ENCODE measurements at places on chromosomes 3 and 15.

- no peak for DNase-seq
These were observed 43.7 kb downstream of the SLC12A8 start for GRCh38 chr3:125168711-125169393.

DNA sequence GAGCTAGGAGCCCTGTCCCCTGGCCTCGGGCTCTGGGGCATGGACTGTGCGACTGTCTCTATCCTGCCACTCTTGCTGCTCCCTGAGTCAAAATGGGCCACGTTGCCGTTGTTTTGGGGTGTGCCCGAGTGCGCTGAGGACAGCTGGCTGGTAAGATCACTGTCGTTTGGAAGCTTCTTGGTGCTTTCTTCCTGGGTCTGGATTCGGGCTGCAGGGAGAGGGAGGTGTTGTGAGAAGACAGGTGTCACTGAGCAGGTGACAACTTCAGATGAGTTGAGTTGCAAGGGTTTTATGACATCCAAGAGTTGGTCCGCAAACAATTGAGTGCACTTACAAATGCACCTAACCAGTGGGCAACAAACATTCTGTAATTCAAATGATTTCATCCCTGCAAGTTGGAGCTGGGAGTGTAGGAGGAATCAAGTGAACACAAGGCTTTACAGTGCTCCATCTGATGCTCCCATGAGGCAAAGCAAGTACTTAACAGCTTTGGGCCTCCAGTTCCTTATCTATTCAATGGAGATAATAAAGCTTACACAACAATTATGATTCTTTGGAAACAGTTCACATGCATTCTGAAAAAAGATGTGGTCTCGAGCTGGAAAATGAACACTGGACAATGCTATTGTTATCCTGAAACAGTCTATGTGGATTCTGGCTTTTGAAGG is 11.0 kb upstream of the STARD5 start:
- no peak for DNase-seq

GRCh38 chr3:150885535-150885934 is 19.7 kb downstream of the MINDY4B start:
- DNase-seq = no peak

- no peak for DNase-seq
These were observed 23.2 kb downstream of the CRABP1 start for GRCh38 chr15:78363381-78363734.

- no peak for DNase-seq
These were observed 22.1 kb upstream of the PRR23E start for GRCh38 chr3:127170814-127171213.

- DNase-seq = no peak
These were observed 96.0 kb downstream of the C3orf70 start for GRCh38 chr3:185056908-185057307.

DNA sequence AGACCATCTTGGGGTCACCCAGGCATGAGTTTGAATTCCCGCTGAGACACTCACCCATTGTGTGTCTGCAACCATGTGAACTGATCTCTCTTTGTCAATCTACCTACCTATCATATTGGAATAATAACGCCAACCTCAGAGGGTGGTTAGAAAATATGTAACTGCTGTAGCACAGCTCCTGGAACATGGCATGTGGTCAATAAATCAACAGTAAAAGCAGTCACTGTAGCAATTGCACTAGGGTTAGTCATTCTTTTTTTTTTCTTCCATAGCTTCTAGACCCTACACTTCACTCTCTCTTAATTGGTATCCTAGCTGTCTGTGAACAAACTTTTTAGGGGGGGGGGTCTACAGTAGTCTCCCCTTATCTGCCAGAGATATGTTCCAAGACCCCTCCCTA is 64.2 kb upstream of the SLCO2A1 start:
- no peak for DNase-seq

GRCh38 chr15:81254277-81254915 is 57.7 kb downstream of the IL16 start:
- no peak for DNase-seq

DNA sequence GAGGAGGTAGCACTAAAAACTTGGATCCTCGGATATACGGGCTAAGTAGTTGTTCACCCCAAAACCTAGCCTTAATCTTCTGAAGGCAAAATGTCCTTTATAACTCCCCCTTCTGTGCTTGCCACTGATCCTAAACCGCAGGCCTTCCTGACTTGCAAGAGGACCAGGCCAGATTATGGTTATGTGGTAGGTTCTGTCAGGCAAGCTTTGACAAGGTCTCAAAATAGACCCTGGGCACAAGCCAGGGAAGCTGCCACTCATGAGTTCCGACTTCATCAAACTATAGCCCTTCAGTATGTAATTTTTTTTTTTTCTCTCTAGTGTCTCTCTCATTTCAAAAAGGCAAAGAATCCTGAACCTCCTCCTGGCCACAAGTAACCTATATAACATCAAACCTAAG is 3.2 kb downstream of the LRRFIP2 start:
- DNase-seq = no peak

GRCh38 chr3:78871048-78871447 is 896.8 kb downstream of the ROBO1 start:
- no peak for DNase-seq

DNA sequence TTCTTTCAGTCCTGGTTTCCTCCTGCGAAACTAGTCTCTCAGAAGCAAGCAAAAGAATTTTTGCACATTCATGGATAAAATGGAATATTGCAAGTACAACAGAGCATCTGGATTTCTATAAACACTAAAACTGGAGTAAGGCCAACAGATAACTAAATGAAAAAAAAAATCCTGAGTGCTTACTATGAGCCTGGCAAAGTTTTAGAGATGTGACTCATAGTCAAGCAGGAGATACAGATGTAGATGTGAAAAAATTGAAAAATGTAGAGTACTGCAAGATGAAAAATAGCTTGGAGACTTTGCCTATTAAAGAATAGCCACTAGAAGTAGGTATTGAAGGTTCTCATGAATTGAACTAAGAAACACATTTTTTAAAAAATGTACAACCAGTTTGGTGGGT is 397.4 kb downstream of the OTOL1 start:
- no peak for DNase-seq

DNA sequence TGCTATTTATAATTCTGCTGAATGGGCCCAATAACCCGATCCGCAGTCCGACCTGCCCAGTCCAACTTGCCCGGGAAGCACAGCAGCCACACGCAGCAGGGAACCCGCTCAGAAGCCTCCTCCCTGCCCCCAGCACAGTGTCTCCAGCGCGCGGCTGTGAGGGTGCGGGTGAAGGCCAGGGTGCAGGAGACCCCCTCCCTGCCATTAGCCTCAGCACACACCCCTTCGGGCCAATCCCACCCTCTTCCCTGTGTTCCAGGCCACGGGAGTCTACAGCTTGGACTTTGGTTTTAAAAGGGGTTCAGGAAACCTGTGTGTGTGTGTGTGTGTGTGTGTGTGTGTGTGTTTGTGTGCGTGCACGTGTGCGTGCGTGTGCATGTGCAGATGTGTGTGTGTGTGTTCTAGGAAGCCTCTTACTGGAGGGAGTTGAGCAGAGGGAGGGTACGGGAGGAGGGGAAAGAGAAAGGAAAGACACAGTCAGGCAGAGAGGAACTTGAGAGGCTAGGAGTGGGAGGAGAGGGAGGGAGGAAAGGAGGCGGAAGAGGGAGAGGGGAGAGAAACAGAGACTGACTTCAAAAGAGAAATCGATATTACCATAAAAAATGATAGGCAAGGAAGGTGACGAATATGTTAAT is 34.2 kb downstream of the ATP2B2 start:
- no peak for DNase-seq

GRCh38 chr3:171954690-171955383 is 84.5 kb upstream of the FNDC3B start:
- no peak for DNase-seq

DNA sequence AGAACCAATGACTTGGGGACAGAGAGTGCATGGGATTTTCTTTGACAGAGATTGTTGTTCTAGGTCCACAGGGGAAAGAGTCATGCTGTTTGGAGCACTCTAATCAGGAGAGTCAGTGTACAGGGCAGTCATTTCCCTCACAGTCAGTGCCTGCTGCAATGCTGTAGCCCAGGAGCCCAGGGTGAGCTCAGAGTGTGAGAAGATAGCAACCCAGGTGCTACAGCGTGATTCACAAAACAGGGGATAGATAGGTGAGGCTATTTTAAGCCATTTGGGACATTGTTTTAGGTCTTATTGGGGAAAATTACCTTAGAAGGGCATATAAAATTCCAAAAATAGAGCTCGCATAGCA is 37.3 kb downstream of the LNP1 start:
- no peak for DNase-seq

DNA sequence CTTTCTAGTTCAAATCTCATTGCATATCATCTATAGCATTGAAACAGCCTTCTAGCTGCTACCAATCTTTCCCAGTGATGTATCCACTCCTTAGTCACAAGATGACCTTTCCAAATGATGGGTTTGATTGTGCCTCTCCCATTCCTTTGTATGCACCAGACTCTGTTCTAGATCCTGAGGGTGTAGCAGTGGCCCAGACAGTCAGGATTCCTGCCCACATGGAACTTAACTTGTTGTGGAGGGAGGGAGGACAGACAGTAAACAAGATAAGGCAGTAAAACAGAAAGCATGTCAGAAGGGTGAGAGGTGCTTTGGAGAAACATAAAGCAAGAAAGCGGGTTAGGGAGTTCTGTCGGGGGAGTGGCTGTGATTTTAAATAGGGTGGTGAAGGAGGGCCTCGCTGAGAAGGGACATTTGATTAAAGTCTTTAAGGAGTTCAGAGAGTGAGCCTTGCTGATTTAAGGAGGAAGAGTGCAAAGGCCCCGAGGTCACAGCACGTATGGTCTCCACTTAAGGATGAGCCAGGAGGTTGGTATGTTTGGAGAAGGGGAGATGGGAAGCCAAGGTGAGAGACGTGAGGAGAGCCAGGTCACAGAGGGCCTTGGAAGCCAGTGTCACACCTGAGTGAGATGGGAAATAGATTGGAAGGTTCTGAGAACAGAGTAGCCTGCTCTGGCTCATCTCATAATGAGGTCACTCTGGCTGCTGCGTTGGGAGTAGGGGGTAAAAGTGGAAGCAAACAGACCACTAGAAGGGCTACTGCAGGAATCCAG is 38.3 kb downstream of the FAM43A start:
- DNase-seq = no peak

- peak; percentile 25 for DNase-seq
These were observed 36.7 kb downstream of the HMCES start for GRCh38 chr3:129315223-129315997.

DNA sequence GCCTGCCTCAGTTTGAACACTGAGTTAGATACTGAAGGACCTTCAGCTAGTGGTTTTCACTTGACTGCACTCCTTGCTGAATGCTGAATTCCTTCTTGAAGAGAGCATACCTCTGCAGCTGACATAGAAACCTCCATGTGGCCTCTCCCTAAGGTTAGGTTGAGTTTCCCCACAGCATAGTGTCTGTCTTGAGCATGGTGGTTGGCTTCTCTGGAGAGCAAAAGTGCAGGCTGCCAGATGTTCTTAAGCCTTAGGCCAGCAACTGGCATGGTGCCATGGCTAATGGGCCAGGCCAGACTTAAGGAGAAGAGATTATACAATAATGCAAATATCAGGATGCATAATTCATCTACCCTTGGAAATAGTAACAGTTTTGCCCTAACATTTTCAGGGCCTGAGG is 545.6 kb upstream of the ZNF385D start:
- no peak for DNase-seq

DNA sequence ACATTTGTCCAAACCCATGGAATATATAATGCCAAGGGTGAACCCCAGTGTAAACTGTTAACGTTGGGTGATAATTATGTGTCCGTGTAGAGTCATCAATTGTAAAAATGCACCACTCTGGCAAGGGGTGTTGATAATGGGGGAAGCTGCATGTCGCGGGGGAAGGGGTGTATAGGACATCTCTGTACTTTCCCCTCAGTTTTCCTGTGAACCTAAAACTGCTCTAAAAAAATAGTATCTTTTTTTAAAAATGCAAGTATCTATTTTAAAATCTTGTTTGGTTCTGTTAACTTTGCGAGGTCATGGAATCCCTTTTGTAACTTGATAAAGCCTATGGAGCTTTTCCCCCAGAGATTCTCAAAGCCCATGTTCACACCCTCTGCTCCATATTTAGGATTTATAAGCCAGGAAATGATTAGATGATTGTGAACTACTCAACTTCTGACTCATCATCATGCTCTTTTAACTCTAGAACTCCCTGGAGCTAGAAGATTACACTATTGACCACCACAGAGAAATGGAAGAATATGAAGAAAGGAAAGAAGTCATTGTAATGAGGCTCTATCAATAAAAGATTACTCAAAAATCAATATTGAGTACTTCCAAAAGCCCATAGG is 56.1 kb upstream of the C3orf49 start:
- DNase-seq = no peak

DNA sequence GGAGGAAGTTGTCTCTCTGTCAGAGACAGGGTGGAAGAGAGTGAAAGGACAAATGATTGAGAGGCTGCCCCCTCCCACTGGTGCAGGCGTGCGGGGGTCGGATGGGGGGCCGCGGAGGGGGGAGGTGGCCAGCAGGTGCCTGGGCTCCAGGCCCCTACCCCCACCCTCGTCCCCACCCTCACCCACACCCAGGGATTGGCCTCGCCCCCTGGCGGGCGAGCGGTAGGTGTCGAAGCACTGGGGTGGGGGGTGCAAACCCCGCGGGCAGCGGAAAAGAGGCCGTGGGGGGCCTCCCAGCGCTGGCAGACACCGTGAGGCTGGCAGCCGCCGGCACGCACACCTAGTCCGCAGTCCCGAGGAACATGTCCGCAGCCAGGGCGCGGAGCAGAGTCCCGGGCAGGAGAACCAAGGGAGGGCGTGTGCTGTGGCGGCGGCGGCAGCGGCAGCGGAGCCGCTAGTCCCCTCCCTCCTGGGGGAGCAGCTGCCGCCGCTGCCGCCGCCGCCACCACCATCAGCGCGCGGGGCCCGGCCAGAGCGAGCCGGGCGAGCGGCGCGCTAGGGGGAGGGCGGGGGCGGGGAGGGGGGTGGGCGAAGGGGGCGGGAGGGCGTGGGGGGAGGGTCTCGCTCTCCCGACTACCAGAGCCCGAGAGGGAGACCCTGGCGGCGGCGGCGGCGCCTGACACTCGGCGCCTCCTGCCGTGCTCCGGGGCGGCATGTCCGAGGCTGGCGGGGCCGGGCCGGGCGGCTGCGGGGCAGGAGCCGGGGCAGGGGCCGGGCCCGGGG is at the start of gene KAT2B:
Gene KAT2B, plus strand, starts transcription at position 682 of the 783 bp plus-strand sequence. Its CDS starts 32 bp downstream, at position 714.
- peak; percentile 80 for DNase-seq

DNA sequence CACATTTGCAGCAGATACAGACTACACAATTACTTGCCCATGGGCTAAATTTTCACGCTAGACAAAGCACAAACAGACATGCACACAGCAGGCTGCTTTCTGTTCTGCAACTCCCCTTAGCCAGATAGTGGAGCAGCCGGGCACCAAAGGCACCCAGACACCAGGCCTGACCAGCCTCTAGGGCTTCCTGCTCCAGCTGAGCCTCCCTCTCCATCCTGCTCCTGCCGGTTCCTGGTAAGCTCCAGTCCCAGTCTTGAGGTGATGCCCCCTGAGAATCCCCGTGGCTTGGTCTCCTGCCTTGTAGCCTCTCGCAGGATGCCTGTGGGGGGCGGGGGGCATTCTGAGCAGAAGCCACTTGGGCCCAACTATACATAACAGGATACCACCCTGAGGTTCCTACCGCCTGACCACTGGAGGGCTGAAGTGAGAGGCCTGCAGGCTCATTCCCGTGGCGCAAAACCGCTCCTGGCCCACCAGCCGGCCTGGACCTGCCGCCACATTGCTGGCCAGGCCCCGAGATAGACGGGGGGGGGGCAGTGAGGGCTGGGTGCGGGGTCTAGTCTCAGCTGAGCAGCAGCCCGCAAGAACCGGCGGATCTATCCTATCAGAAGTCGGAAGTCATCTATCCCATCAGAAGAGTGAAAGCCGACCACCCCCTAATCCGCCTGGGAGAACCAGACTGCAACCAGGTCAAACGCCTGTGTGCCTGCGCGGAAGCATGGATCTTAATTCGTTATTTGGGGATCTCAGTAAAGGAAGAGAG is 3.9 kb downstream of the FOXL2 start:
- DNase-seq = no peak

Measured in activated CD4-positive, alpha-beta T cell treated with anti-CD3 and anti-CD28 coated beads for 4 hours (primary cell).